ENCODE measurements at places on chromosomes 6 and 20.

- no peak for DNase-seq
These were observed 19.4 kb upstream of the TFAP2A start for GRCh38 chr6:10434235-10434634.

- DNase-seq, result no peak
These were observed 100.0 kb upstream of the CITED2 start for GRCh38 chr6:139474145-139475108.

DNA sequence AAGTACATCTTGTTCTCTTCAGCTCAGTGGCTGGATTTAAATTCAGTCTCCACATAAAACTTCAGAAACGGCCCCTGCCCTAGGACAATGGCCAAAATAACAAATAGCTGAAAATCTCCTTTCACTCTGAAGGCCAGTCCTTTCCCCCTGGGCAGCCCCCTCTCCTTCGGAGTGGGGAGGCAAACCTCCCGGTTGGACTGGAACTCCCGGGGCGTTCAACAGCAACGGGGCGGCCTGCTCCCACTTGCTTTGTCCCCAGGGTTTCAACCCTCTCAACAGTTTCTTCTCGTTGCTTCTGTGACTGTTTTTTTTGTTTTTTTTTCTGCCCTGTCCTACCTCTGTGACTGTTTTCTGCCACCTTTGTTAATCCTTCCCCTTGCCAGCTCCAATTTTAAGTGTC, 102.6 kb upstream of the DUSP22 start:
- no peak for DNase-seq

GRCh38 chr20:37878835-37879599, 23.9 kb upstream of the VSTM2L start:
- DNase-seq, result no peak

DNA sequence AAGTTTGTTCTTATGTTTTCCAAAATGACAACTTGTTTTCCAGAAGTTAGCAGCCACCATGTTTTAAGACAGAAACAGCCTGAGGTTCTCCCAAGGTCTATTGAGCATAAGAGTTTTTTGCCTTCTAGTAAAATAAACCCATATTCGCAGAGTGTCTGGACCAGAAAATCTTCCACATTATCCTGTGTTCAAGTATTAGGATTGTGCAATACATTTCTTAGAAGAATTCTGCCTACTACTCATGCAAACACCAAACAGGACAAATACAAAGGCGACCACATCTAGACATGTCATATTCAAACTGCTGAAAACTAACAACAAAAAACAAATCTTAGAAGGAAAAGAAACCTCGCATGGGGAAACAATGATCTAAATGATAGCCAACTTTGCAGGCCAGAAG, 145.4 kb upstream of the AHI1 start:
- DNase-seq, result no peak

DNA sequence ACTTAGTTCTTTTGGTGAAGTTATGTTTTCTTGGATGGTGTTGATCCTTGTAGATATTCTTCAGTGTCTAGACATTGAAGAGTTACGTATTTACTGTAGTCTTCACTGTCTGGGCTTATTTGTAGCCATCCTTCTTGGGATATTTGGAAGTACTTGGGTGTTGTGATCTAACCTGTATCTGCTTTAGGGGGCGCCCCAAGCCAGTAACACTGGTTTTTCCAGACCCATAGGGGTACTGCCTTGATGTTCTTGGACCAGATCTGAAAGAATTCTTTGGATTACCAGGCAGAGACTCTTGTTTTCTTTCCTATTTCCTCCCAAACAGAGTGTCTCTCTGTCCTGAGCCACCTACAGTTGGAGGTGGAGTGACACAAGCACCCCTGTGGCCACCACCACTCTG, 309.1 kb upstream of the IMPG1 start:
- no peak for DNase-seq

DNA sequence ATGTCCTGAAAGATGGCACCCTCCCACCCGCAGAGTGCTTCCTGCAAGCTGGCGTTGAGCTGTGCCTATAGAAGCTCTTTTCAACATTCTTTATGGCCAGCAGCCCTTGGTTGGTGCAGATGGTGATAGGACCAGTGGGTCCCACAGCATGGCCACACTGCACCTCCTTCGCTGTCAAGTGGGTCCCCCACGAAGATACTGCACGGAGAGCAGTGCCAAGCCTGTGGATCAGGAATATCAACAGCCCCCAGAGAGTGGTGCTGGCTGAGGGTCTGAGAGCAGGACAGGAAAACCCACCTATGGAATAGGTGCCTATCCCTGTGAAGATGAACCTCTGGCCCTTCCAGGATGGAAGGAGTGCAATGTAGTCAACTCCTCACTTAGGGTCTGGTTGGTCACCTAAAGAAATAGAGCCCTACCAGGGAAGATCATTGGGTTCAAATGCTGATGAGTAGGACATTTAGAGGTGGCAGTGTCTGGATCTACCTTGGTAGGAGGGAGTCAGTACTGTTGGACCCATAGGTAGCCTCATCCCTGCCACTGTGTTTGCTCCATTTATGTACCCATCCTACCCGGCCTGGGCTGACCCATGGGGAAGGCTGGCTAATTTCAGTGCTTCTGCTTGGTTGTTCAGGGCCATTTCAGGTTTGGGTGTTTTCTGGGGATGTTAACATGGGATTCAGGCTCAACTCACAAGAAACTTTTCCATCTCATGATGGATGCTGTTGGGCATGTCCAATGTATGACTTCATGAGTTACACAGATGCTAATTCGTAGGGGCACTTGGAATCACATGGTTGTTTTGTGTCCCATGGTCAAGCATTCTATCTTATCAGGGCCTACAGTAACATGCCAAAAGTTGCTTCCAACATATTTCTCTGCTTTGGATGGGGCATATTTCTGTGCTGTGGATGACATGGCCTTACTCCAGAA, 33.4 kb upstream of the MICB start:
- DNase-seq, result no peak

DNA sequence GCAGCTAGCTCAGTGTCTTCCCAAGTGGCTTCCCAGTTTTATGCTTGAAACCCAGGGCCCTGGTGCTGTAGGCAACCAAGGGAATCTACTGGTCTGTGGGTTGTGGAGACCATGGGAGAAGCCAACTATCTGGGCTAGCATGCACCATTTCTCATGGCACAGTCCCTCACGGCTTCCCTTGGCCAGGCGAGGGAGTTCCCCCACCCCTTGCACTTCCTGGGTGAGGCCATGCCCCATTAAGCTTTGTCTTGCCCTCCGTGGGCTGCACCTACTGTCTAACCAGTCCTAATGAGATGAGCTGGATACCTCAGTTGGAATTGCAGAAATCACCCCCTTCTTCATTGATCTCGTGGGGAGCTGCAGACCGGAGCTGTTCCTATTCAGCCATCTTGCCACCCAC, 1152.0 kb downstream of the KHDRBS2 start:
- DNase-seq, result no peak
